ENCODE measurements at places on chromosomes 11 and 22.

- DNase-seq = no peak
Observed at GRCh38 chr22:29632672-29633071, 29.2 kb downstream of the NF2 start.

DNA sequence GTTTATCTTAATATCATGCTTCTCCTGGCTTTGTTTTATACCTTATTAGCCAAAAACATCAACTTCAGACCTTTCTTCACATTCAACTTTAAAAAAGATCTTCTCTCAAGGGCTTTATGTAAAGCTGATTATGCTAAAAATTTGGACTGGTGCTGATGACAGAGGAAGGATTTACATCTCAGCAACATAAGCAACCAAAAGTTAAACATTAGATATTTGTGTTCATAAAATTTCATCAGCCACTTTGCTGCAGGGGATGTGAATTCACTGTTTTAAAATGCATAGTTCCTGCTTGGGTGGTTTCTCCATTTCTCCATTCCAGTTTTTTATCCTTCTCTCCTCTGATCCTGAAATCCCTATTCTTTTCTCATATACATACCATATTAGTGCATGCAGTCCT lies 398.6 kb upstream of the DDI1 start:
- DNase-seq = no peak

- no peak for DNase-seq
Observed at GRCh38 chr11:63762654-63763495, 5.7 kb downstream of the ZFTA start.

DNA sequence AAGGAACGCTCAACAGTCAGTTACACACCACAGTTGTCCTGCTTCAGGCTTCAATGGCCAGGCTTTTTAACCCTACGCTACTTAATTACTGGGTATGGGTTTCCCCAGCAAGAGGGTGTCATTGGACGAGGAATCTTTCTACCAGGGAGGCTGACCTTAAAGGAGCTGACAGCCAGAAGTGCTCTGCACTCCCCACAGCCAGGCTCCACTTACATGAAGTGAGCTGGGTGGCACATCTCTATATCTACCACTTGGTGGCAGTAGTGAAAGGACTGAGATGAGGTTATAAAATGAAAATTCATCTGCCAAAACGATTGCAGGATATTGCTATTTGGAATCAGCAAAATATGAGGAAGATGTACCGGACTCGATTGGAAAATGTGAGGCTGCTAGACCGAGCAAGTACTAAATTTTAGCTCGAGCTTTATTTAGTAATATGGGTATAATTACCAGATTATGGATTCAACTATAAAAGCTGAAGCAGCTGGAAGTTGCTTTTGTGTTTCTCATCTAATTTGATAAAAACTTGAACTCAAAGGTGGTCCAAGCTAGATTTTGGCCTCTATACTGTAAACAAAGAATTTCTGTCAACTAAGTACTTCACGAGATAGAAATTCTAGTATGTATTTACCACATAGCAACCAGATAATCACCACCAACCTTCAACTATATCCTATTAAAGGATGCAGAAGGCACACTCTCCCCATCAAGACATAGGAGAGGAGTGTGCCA lies 53.9 kb upstream of the CEP126 start:
- DNase-seq = peak; percentile 79

DNA sequence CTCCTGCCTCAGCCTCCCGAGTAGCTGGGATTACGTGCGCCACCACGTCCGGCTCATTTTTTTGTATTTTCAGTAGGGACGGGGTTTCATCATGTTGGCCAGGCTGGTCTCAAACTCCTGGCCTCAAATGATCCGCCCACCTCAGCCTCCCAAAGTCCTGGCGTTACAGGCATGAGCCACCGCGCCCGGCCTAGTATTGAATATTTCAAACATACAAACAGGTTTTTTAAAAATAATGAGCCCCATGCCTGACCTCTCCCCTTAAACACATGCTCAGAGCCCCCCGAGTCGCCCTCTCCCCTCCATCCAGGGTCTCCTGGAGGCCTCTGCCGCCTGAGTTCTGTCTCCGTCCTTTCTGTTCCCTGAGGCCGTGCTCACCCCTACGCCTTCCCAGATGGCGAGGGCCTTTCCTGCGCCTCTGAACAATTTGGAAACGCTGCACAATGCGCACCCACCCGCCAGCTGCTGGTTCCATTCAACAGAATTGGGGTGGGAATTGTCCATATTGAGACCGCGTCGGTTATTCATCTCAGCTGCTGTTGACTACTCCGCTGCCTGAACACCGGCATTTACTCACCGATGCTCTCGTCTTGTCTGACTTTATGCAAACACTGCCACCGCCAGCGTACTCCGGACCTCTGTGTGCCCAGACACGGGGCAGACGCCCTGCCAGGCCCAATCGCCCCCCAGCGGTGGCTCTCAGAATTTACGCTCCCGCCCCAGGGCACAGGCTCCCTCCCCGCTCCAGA lies 13.6 kb upstream of the RNH1 start:
- no peak for DNase-seq

DNA sequence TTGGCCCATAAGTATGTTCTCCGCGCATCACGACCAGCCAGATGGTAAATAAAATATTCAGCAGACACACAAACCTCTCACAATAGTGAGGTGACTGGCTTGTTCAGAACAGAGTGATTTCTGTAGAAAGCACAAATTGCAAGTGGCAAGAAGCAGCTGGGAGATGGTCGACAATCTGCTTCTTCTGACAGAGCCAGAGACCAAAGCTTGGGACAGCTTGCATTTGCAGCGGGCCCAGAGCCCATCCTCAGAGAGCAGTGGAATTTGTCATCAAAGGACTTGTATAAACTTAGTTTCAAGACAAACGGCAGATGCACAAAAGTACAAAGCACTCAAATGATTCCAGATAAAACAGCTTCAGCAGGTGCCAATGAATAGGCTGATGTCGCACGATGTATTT lies 7.6 kb upstream of the GALNT18 start:
- no peak for DNase-seq

DNA sequence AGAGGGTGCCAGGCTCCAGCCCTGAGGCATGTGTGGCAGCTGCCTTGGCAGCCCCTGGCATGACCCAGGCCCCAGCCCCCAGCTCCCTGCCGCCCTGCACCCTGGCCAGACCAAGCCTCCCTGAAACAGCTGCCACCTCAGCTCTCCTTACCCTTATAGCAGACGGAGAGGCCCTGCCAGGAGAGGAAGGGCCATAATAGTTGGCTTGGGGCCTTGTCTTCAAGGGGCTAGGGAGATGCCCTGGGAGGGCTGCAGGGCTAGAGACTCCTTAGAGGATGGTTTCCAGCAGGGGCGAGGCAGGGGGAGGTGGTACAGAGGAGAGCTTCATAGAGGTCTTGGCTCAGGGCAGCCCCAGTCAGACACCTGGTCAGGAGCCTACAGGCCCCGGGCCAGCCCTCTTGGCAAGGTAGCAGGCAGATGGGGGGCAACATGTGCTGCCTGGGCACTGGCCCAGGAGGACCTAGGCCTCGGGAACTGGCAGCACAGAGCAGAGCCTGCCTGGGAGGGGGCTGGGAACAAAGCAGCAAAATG lies 13.0 kb downstream of the SMTN start:
- no peak for DNase-seq

- DNase-seq = no peak
Observed at GRCh38 chr11:92137747-92138146, 86.9 kb upstream of the FAT3 start.

DNA sequence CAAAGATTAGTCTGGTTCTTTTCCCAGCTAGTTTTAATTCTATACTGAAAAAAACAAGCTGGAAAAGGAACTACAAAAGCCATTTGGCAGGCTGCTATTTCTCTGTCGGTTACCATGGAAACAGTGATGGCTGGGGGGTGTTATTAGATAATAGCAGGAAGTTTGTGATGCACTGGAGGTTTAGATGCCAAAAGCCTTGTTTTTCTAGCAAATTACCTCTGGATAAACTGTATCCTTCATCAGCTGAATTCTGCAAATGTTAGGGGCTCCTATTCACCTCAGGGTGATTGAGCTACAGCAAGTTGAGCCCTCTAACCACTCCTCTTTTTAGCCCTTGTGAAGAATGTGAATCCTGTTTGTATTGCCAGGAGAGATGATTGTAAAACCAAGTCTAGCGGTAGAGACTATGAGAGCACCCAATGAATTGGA lies 25.2 kb downstream of the ALKBH3 start:
- peak; percentile 15 for DNase-seq

- DNase-seq = no peak
Observed at GRCh38 chr11:113989916-113990315, 15.0 kb downstream of the HTR3A start.

DNA sequence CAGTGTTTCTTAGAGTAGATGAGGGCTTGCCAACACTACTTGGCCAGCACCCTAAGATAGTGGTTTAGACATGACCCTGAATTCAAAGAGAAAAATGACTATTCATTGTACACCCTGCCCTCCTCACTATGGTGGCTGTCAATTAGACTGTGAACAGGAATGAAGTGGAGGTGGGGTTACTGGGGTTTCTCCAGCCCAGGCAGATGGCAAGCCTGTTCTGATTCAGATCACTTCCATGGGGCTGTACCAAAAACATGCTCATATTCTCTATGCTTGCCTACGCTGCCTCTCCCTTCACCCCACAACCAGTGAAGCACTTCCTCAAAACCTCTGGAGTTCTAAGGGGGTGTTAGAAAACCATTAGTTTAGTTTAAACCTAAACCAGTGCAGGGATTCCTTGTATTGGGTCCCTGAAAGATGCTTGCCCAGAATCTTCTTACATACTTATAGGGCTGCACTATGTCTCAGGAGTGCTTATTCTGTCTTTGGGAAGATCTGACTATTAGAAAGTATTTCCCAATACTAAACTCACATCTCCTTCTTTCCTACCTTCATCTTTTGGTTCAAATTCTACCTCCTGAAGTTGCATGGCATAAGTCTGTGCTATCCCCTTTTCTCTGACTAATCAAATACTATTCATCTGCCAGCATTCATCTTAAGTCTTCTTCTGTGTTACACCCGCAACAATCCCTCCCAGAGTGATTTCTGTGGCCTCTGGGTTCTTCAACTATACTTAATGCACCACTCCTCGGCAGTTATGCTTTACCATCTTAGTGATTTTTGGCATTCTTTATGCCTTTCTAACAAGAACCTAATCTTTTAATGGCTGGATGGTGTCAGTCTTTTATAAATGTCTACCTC lies 71.8 kb downstream of the ATG16L2 start:
- DNase-seq = no peak

DNA sequence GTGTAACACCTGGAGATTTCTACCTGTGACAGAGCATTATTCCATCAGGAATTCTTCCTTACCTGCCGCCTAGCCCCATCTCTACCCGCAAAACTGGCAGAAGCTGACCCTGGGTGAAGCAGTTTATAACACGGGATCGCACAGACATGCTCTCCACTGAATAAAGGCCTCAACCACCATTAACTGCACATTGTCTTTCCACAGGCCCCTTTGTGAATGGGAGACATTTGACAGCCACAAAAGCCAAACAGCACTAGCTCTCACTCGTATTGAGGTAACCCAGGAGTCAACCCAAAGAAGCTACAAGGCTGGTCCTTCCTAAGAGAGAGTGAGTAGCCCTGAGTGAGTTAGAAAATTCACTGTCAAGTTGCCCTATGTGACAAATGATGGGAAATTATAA lies 135.6 kb downstream of the RCN1 start:
- DNase-seq = no peak

DNA sequence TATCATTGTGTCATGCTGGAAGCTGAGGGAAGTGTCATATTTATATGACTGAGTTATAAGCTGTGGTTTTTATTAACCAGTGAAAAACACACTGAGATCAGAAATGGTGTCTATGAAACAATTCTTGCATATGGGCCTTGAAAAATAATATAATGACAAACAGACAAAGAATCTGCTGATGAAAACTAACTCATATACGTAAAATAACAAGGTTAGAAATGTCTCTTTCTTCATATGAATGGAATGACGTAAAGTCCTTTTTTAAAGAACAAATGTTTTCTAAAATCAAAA lies 48.8 kb upstream of the PHF21B start:
- DNase-seq = no peak

- DNase-seq = no peak
Observed at GRCh38 chr11:102399189-102399588, 52.2 kb downstream of the BIRC2 start.

GRCh38 chr22:32574958-32575910 lies 100.6 kb downstream of the FBXO7 start:
- DNase-seq = no peak

DNA sequence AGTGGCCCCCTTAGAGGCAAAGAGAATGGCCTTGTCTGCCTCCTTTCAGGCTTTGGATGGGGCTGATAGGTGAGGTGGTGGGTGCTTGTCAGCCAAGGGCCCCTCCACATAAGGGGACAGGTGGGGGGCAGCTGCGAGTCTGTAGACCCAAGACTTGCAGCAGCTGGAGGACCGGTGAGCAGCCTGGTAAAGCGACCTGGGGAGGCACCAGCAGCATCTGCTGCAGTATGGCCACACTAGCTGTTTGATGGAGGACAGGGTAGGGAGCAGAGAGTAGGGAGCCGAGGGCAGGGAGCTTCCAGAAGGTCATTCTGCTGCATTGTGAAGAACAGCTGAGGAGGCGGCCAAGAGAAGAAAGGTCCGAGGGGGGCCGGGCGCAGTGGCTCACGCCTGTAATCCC lies 16.8 kb upstream of the MRTFA start:
- no peak for DNase-seq

GRCh38 chr11:128532016-128532571 lies 55.3 kb downstream of the ETS1 start:
- no peak for DNase-seq

DNA sequence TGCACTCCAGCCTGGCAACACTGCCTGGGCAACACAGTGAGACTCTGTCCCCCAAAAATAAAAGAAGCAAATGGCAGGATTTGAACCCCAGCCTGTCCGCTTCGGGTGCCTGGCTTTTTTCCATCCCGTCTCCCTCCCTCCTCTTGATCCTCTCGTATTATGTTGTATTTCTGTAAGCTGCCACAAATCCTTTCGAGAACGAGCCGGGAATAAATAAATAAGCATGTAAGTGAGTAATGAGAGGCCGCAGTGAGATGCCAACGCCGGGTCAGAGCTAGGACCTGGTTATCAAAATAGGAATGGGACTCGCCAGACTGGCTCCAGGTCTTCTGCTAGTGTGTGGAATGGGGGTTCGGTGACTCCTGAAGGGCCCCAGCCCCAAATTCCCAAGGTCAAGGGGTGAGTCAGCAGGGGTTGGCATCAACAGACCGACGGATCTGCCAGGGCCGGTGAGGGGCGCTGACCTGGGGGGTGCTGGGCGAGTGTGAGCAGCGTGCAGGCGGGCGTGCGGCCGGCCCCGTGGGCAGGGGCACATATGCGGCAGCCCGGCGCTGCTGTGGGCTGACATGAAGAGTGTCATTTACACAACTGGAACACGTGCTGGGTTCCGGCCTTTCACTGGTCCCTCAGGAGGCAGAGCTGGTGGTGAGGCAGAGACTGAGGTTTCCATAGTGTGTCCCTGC lies 47.8 kb downstream of the FLRT1 start:
- DNase-seq = no peak

DNA sequence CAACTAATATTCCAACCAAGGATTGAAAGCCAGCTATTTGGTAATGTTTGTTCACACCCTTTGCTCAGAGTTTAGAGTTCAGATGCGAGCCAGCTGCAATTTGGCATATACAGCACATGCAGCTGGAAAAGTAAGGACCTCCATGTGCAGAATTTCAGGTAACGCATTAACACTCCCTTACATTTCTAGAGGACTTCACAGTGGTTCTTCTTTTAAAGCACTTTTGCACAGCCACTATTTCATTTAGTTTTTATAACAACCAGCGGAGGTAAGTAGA lies 3.4 kb downstream of the POU2AF3 start:
- DNase-seq = no peak

Measured in AG10803 (cell line).